ENCODE measurements at places on chromosomes 16 and 17.

DNA sequence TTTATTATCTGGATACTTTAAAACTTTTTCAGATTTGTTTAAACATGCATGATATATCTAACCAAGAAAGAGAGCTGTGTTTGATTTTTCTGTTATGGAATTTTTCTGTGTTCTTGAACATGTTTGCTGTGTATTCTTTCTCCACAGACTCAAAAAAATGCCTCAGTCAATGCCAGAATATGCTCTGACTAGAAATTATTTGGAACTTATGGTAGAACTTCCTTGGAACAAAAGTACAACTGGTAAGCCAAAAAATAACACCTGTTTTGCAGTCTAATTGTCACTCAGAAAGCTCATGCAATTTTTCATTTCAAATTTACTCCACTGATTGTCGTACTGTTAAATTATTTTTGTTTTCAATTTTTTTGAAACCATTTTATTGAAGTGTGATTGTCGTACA lies 15.3 kb upstream of the ABCC11 start:
- DNase-seq: no peak

- DNase-seq: no peak
Observed at GRCh38 chr17:38418062-38418692, 10.1 kb upstream of the ARHGAP23 start.

GRCh38 chr16:82523815-82524214 lies 103.0 kb upstream of the CDH13 start:
- DNase-seq: no peak

DNA sequence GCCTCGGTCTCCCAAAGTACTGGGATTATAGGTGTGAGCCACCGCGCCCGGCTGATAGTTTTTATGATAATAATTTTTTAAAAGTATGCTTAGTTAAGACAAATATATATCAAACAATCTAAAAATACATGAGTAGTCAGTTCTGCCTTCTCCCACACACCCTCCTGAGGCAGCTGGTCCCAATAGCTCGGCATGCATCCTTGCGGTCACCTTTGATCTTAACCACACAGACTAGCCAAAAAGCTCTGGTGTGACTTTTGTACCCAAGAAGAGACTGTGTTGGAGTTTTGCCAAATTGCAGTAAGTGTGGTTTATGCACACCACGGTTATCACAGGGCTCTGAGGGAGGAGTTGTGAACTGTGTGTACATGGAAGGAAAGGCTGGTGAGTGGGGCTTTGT lies 25.6 kb downstream of the ATP6V0A1 start:
- DNase-seq: no peak

DNA sequence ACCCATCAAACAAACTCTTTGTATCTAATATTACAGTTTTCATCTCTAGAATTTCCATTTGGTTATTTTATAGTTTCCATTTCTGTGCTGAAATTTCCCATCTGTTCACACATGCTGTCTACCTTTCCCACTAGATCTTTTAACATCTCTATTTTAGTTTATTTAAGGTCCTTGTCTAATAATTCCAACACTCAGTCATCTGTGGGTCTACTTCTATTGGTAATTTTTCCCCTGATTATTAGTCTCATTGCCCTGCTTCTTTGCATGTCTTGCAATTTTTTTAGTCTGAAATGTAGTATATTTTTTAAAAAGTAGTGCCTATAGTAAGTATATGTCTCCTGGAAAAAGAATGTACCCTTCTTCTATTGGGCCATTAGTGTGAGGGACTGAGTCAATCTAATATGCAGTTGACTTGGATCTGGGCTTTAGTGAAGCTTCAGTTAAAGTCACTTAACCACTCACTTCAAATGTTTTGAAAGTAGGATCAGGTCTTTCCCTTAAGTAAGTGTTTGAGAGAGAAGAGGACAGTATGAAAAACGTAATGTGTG lies 370.8 kb downstream of the SEC14L1 start:
- no peak for DNase-seq

DNA sequence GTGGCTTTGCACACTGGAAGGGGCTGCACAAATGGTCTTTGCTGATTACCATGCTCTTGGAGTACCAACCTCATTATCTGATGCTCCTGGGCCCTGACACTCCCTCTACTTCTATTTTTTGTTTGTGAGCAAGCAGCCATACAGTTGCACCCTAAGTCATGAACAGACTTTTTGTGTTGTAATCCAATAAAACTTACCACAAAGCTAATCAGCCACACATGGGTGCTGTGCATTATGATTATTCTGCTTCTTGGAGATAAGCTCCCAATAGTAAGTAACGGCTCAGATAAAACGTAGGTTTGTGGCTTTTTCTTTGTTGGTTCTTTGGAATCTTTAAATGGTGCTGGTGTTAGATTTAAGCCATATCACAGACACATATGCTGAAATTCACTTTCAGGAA lies 76.2 kb downstream of the CCT6B start:
- no peak for DNase-seq

DNA sequence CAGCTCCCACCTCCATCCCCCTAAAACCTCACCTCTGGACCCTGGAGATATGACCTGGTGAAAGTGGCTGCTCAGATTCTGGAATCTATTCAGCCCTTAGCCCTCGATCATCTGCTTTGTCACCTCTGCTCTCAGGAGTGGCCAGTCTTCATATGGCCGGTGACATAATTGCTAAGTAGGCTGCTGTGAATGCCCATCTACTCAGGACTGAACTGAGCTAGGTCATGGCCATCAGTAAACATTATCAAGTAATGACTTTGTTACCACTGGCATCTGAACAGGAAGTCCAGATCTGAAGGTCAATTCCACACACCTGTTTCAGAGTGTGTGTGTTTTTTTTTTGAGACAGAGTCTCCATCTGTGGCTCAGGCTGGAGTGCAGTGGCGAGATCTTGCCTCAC lies 78.6 kb downstream of the CDK5R1 start:
- DNase-seq: no peak

DNA sequence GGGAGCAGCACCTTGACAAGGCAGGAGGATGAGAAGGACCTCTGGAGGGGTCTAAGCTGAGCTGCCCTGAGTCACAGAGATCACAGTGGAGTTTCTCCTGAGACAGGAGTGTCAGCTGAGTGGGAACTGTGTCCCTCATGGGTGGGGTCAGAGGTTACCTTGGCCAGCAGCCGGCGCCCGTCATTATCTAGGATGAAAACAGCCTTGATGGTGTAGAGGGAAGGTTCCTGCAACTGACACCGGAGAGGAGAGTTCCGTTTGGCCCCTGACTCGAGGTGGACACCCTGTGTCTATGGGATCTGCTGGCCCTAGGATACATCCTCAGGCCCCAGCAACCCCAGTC lies 933 bp downstream of the COPZ2 start:
- DNase-seq: no peak

DNA sequence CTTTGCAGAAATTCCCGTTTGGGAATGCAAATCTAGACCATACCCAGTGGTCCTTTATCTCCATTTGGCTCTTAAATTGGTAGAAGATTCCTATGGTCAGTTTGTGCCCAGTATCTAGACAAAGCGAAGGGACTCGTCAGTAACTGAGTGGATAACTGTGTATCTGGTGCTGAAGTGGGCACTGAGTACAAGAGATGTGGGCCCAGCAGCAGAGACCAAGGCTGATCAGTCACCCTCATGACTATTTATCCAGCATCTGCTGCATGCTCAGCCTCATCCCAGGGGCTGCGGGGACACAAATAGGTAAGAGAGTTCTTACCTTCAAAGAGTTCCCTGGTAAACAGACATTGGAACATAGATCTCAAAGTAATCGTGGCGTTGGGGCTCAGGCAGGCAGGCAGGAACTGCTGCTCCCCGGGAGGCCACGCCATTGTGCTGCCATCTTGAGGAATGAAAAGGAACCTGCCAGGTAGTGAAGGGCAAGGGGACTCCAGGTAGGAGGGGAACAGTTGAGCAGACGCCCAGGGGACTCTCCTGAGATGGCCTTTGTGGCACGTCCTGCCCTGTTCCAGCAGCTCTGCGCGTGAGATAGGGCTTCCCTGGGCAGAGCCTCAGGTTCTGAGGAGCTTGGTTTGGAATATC lies 10.3 kb downstream of the NT5M start:
- DNase-seq: peak; percentile 43

GRCh38 chr16:9518051-9518450 lies 426.6 kb downstream of the HAPSTR1 start:
- no peak for DNase-seq

GRCh38 chr16:86046667-86047270 lies 147.8 kb downstream of the IRF8 start:
- DNase-seq: no peak

DNA sequence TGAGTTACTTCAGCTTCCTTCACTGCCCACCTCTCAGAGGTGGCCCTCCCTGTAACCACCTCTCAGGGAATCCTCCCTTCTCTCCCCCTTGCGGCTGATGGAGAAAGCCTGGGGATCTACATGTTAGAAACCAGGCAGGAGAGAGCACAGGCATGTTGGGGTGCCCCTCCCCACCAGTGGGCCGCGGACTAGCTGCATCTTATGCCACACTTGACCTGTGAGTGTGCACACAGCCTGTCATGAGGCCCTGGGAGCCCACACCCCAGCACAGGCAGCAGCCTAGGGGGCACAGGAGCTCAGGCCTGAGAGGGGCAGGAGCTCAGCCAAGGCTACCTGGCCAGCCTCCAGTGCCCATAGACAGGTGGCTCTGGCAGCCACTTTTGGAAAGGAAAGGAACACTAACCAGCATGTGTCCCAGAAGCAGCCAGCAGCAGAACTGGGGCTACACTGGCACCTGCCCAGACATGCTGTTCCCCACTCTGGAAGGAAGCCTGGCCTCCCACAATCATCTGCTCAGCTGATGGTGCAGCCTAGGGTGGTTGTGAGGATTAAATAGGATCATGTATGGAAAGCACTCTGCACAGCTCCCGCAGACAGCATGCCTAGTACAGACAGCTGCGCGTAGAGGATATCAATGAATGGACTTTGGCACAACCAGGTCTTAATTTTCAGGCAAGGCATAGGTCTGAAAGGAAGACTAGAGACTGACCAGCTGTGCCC lies 60.5 kb downstream of the TMEM132E start:
- DNase-seq: no peak

GRCh38 chr17:80312621-80313135 lies 52.0 kb downstream of the RNF213 start:
- no peak for DNase-seq

- no peak for DNase-seq
Observed at GRCh38 chr17:5194346-5194745, 2.7 kb upstream of the ZNF594 start.

- DNase-seq: no peak
Observed at GRCh38 chr16:23245268-23245667, 56.8 kb upstream of the SCNN1B start.

DNA sequence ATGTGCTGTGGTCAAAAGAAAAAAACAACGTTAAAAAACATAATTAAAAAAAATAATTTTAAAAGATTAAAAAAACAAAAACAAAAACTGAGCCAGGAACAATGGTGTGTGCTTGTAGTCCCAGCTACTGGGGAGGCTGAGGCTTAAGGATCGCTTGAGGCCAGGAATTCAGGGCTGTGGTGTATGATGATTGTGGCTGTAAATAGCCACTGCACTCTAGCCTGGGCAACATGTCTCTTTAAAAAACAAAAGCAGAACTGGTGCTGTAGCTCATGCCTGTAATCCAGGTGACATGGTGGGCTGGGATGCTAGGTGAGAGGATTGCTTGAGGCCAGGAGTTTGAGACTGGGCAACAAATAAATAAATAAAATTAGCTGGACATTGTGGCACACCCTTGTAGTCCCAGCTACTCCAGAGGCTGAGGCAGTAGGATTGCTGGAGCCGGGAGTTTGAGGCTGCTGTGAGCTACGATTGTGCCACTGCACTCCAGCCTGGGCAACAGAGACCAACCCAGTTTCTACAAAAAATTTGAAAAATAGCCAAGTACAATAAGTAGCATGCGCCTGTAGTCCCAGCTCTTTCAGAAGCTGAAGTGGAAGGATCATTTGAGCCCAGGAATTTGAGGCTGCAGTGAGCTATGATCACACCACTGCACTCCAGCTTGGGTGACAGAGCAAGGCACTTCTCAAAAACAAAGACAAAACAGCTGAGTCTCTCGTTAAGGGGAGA lies 43.6 kb downstream of the NFATC3 start:
- DNase-seq: no peak

DNA sequence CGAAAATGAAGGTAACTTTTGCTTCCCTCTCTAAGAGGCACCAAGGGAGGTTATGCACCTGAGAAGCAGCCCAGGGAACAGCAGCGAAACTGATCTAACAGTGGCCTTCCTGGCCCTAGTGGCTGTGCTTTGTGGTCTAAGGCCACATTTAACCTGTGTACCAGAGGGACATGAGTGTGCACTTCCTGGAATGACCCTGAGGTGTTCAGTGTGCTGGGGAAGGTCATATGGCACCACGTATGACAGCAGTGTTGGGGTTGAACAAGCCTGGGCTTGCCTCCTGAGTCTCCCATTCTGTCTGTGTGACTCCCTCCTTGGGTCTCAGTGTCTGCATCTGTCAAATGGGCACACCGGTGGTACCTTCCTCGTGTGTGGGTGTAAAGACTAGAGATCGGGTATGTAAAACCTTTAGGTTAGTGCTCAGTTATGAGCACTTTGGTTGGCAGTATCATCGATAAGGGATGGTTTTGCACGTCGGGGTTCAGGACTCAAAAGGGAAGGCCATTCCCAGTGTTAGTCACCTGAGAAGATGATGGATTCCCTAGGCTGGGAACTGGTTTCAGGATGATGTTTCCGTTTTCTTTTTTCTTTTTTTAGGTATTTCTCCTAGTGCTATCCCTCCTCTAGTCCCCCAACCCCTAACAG lies 31.9 kb downstream of the PLCG2 start:
- DNase-seq: no peak

GRCh38 chr16:88905563-88905962 lies 39.1 kb upstream of the PABPN1L start:
- DNase-seq: no peak

DNA sequence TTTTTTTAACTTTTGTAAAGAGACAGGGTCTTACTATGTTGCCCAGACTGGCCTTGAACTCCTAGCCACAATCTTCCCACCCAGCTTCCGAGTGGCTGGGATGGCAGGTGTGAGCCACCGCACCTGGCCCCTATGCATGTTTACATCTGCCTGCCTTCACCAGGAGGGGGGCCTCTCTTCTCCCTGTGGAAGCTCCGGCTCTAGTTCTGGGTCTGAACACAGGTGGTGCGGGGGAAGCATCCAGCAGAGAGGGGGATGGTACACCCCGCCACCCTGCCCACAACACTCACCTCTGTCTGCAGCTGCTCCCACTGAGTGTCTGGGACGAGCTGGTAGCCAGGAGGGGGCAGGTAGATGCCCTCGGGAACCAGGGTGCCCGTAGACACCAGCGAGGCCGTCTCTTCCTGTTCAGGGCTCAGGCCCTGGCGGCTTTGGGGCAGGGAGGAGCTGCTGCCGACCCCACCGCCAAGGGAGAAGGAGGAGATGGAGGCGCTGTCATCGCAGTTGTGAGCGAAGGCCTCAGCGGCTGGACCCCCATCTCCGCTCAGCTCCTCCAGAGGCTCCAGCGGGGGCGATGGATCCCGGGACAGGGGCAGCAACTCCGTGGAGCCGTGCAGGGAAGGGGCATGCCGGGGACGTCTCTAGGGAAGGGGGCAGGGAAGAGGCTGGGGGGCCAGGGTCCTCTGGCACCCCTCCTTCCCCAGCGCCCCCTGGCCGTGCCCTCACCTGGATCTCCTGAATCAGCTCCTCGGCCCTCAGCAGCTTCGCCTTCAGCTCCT lies 10.9 kb downstream of the RABEP2 start:
- no peak for DNase-seq
